Tibial nerve (tissue), 4 donors: ENCODE measurements at places on chromosomes 6 and 20. TPM values are rescaled to one million over a fixed set of nuclear protein-coding genes. Genes with fewer than 3 reads are reported as not detected.

GRCh38 chr6:71011871-71012371 lies 55.1 kb upstream of the B3GAT2 start:
- DNase-seq = no peak
- H3K27me3 ChIP-seq = no peaks in the 10 kb centered on the region
- H3K4me1 ChIP-seq = no peaks in the 10 kb centered on the region
- no peak overlapping the region for H3K27ac ChIP-seq

DNA sequence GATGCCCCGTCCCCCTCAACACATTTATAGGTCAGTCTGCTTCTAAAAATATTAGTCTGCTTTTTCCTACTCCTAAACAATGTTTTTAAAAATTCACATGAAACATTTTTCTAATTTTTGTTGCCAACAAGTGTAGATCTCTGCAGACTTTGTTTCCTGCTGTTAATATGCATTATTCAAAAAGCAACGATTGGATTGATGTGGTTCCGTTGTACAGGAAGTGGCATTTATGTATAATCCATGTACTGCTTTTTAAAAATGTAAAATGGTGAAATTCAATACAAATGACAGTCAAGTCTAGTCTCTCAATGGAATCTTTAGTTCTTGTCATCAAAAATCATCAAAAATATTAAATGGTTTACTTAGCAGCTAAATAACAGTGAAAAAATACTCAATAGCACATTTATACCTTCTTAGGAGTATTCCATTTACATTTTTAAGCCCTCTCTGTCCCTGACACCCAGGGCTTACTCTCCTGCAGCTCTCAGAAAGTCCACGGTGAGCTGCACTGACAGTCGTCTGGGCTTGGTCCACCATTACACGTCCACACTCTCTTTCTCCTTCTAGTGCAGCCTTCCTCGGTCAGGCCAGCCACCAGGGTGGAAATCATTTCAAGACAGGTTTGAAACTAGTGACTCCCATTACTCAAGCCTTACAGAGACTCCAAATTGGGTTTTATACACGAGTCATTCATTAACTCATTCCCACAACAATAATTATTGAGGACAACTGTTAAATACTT lies 211.5 kb downstream of the TMEM200A start:
- no peak for DNase-seq
- H3K4me3 ChIP-seq = no peak overlapping the region
- H3K27me3 ChIP-seq = no peaks in the 10 kb centered on the region

DNA sequence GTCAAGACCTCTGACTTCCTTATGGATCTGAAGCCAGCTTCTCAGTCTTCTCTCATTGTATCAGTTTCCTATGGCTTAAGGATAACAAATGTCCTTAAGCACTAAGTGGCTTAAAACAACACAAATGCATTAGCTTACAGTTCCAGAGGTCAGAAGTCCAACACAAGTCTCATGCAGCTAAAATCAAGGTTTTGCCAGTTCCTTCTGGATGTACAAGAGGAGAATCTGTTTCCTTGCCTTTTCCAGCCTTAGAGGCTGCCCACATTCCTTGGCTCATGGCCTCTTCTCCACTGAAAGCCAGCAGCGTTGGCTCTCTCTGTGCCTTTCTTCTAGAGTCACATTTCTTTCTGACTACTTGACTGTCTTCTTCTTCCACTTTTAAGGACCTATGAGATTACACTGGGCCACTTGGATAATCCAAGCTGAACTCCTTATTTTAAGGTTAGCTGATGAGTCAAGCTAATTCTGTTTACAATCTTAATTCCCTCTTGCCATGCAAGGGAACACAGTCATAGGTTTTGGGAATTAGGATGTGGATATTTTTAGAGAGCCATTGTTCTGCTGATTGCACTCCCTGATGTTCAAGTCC lies 179.0 kb downstream of the BCAS1 start:
- no peaks in the 10 kb centered on the region for H3K27me3 ChIP-seq
- DNase-seq = no peak
- H3K4me1 ChIP-seq = no peaks in the 10 kb centered on the region
- H3K27ac ChIP-seq = no peak overlapping the region
- no peaks in the 10 kb centered on the region for H3K36me3 ChIP-seq
- no peak overlapping the region for H3K4me3 ChIP-seq

DNA sequence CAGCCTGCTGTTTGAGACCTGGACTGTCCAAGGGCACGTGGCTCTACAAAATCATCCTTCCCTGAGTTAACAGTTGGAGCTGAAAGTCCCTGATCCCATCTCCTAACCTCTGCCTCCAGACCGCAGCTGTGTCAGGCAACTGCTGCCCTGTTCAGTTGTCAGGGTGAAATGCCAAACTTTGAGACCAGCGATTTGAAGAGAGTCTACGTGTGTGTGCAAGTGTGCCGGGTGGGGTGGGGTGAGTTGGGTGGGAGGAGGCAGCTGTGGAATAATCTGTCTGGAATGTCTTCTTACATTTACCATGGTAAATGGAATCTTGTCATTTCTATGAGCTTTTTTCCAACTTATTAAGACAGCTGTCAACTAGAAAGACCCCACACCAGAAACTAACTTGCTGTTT lies 81.0 kb upstream of the FAM8A1 start:
- no peaks in the 10 kb centered on the region for H3K27me3 ChIP-seq
- H3K4me3 ChIP-seq = no peak overlapping the region
- no peaks in the 10 kb centered on the region for H3K4me1 ChIP-seq
- DNase-seq = no peak

GRCh38 chr6:87618531-87618930 lies 28.6 kb downstream of the ORC3 start:
- no peaks in the 10 kb centered on the region for H3K27me3 ChIP-seq
- no peak for DNase-seq
- H3K36me3 ChIP-seq = no peaks in the 10 kb centered on the region
- no peak overlapping the region for H3K4me3 ChIP-seq
- H3K27ac ChIP-seq = no peak overlapping the region

GRCh38 chr6:153103319-153103655 lies 27.8 kb downstream of the RGS17 start:
- H3K27ac ChIP-seq = no peak overlapping the region
- no peak for DNase-seq
- H3K36me3 ChIP-seq = no peaks in the 10 kb centered on the region
- no peaks in the 10 kb centered on the region for H3K27me3 ChIP-seq
- H3K4me1 ChIP-seq = no peaks in the 10 kb centered on the region

DNA sequence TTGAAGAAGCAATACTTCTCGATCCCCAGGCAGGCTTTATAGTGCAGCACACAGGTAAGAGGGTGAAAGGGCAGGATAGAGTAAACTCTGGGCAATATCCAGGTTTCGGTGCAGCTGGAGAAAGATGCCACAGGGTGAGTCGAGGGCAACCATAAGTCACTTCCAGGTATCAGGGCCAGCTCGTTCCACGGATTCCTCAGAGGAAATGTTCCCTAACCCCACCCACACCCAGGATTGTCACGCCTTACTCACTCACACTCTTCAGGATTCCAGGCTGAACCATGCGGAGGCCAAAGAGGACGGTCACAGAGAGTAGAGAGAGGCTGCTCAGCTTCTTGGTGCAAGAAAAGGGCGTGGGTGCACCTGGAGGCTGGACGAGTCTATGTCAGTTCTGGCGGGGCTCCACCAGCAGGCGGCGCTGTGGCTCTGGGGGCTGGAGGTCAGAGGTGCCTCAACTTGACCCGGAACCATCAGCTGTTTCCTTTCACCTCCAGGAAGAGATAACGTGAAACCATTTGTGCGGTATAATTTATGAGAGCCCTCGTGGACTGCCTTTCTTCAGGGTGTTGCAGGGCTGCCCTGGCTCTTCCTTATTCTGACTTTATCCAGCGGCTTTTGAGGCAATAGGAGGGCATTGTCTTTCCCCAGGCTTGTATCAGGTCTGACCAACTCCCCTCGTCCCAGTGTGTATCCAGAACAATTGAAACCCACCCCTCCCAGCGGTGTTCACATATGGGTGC lies 14.5 kb upstream of the WFDC12 start:
- no peaks in the 10 kb centered on the region for H3K4me1 ChIP-seq
- no peak for DNase-seq
- H3K27me3 ChIP-seq = no peaks in the 10 kb centered on the region
- H3K36me3 ChIP-seq = no peaks in the 10 kb centered on the region
- no peak overlapping the region for H3K27ac ChIP-seq
- H3K4me3 ChIP-seq = no peak overlapping the region

DNA sequence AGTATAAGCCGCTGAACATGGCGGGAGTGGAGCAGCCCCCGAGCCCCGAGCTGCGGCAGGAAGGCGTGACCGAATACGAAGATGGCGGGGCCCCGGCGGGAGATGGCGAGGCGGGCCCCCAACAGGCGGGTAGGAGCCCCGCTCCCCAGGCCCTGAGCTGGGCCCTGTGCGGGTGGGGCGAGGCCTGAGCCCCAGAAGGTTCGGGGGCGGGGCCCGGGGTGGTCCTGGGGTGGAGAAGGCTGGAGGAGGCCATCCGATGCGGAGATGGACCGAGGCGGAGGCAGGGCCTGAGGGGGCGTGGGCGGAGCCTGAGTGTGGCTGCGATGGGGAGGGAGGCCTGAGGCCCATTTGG lies 7.1 kb downstream of the L3MBTL1 start:
- peak overlapping the region; percentile 84 for H3K27ac ChIP-seq
- DNase-seq = peak; percentile 7
- no peaks in the 10 kb centered on the region for H3K4me1 ChIP-seq
- no peaks in the 10 kb centered on the region for H3K27me3 ChIP-seq
- H3K36me3 ChIP-seq = no peaks in the 10 kb centered on the region
- H3K4me3 ChIP-seq = peak overlapping the region; percentile 49

- peaks cover 18% of the 10 kb centered on the region for H3K4me1 ChIP-seq
- DNase-seq = peak; percentile 58
- H3K36me3 ChIP-seq = no peaks in the 10 kb centered on the region
- no peak overlapping the region for H3K4me3 ChIP-seq
- H3K27me3 ChIP-seq = no peaks in the 10 kb centered on the region
These were observed 3.1 kb downstream of the GABRR2 start for GRCh38 chr6:89311853-89312531.

GRCh38 chr6:75213732-75214131 lies 7.9 kb upstream of the COL12A1 start:
- H3K4me3 ChIP-seq = no peak overlapping the region
- no peak for DNase-seq
- no peaks in the 10 kb centered on the region for H3K4me1 ChIP-seq
- no peaks in the 10 kb centered on the region for H3K36me3 ChIP-seq

- H3K4me3 ChIP-seq = no peak overlapping the region
- DNase-seq = no peak
- no peaks in the 10 kb centered on the region for H3K36me3 ChIP-seq
- H3K27me3 ChIP-seq = no peaks in the 10 kb centered on the region
These were observed 103.5 kb upstream of the AKAP12 start for GRCh38 chr6:151136141-151136755.

- no peak overlapping the region for H3K27ac ChIP-seq
- H3K27me3 ChIP-seq = no peaks in the 10 kb centered on the region
- peaks cover 44% of the 10 kb centered on the region for H3K4me1 ChIP-seq
- H3K4me3 ChIP-seq = no peak overlapping the region
- DNase-seq = no peak
- no peaks in the 10 kb centered on the region for H3K36me3 ChIP-seq
These were observed 75.2 kb downstream of the BACH2 start for GRCh38 chr6:90221403-90221802.

DNA sequence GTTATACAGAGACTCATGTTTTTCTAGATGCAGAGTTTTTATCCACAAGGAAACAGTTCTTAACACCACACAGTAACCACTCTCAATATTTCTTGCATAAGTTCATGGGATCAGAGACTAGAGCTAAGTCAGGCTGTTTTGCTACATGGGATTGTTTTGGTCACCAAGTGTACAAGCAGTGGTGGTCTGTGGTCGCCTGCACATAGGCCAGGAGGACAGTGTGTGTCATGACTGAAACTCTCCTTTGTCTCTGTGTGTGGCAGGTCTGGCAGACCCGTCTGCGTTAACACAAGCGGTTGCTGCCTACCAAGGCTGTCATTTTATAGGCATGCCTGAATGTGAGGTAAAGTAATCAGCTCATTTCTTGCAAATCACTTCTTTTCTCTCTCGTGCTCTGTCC lies 18.9 kb downstream of the WRNIP1 start:
- no peaks in the 10 kb centered on the region for H3K4me1 ChIP-seq
- H3K4me3 ChIP-seq = no peak overlapping the region
- no peaks in the 10 kb centered on the region for H3K27me3 ChIP-seq
- peaks cover 84% of the 10 kb centered on the region for H3K36me3 ChIP-seq

GRCh38 chr6:2449572-2449940 lies 204.2 kb upstream of the GMDS start:
- no peak overlapping the region for H3K4me3 ChIP-seq
- peaks cover 11% of the 10 kb centered on the region for H3K4me1 ChIP-seq
- no peak for DNase-seq
- H3K27ac ChIP-seq = no peak overlapping the region

DNA sequence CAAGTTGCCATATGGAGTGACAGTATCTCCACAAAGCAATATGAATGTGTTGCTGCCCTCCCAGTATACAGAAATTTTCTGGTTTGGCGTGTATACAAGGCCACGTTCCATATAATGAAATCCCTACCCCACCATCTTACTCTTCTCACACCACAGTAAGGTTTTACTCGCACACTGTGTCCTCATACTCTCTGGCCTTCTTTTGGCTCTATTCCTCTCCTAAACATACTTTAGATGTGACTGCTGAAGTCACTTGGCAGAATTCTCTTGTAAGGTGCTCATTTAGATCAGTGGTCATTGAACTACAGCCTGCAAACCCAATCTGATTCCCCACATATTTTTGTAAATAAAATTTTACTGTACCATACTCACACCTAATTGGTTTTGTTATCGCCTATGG lies 123.2 kb downstream of the RFPL4B start:
- H3K4me1 ChIP-seq = no peaks in the 10 kb centered on the region
- no peak overlapping the region for H3K4me3 ChIP-seq
- no peaks in the 10 kb centered on the region for H3K36me3 ChIP-seq
- H3K27me3 ChIP-seq = no peaks in the 10 kb centered on the region
- H3K27ac ChIP-seq = no peak overlapping the region

DNA sequence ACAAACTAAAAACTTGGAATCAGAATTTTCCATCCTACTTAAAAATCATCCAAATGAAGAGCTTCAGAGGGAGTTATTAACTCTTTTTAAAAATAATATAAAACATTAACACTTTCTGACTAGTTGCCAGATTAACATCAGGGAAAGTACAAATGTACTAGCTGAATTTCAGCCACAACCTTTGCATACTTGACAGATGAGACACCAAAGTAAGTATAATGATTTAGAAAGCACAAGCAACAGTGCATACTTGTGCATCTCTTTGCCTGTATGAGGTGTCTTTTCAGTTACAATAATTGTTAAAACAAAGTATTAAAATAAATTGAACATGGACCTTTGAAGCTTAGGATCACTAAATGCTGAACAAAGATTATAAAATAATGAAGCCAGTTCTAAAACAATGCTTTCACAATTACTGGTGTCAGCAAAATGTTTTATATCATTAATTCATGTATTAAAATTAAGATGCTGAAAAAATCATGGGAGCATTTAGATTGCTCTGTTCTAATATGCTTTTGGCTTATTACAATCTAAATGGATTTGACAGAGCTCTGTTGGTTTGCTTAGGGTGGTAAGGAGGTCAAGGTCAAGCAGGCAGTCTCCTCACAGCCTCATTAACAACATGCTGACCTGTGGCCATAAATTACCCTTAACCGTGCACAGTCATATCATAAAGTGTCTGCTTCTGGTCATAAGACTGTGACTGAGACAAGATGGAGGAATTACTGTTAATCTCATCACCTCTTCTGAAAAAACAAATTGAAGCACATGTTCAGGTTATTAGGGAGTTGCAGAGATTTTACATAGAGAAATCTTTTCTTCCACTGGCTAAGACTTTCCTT lies 15.1 kb downstream of the RNF217 start:
- no peak for DNase-seq
- H3K27ac ChIP-seq = no peak overlapping the region
- H3K27me3 ChIP-seq = no peaks in the 10 kb centered on the region
- H3K4me1 ChIP-seq = no peaks in the 10 kb centered on the region
- no peak overlapping the region for H3K4me3 ChIP-seq

The CST2 gene
- 2.4 TPM for total RNA-seq

The SFTA2 gene
- total RNA-seq = not detected

The C6orf163 gene
- 3.9 TPM for total RNA-seq

The CDKN1A gene
- 120 TPM for total RNA-seq

The BANF2 gene
- total RNA-seq = not detected

The PDYN gene
- total RNA-seq = not detected

The EIF6 gene
- total RNA-seq = 110 TPM

The RIMS1 gene
- total RNA-seq = 1.3 TPM

The CHRNA4 gene
- not detected for total RNA-seq
